ENCODE measurements at places on chromosomes 6 and 20.

GRCh38 chr6:55019591-55019990 lies 154.7 kb upstream of the HCRTR2 start:
- DNase-seq, result no peak

DNA sequence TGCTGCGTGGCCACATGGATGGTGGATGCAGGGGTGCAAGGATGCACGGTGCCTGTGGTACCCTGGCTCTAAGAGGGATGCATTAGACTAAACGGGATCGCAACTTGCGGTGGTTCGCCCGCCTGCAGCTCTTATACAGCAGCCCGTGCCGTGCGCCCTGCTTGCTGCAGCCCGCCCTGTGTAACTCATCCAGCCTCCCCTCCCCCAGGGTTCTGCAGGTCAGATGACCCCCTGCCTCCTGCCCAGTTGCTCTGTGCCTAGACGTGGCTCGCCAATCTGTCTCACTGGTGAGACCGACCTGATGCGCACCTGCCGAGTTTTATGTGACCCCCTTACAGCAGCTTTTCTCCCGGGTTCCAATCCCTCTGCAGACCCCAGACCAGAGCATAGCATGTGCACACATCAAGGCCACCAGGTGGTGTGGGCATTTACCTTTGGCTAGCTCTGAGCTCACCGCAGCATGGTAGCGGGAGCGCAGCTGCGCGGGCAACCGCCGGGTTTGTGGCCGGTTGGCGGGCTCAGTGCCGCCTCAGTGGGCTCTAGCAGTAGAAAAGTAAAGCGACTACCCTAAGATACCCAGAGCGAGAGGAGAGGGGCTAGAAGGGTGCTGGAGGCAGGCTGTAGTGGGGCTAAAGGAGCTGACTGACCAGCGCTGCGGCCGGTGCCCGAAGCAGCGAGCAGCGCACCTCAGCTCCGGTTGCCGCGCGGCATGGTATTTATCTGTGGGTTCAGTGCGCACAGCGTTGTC lies 693 bp upstream of the GNAS-AS1 start:
- no peak for DNase-seq

DNA sequence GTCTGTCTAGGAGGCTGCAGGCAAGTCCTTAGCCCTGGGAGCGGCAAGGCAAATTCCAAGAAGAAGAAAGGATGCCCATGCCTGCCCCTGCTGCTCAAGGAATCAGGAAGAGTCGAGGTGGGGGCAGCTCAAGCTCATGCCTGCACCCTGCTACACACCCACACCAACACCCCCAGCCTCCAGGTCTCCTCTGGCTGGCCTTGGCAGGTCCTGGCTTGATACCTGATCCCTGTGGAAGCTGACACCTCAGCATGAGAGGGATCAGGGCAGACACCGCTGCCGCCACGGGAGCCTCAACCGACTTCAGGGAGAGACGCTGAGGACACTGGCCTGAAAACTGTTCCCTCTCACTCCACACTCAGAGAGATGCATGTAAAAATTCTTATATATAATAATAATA lies 35.5 kb upstream of the MAFB start:
- no peak for DNase-seq

DNA sequence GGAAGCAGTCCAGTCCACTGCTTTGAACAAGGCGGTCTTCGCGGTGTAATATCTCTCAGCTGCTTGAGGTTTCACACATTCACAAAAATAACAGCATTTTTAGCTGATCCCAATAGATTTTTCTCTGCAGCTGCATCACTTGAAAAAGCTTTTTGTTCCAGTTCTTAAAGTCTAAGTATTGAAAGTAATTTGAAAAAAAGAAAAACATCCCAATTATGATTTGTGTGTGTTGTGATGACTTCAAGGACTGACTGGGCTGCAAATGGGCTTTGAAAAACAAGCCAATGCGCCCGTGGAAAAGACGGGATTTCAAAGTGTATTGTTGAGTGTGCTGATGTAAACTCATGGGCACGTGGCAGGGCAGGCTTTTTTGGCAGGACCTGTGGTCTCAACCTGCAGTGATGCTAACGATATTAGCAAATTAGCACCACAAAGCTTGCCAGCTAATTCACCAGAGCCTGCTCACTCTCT lies 151.1 kb downstream of the TMEM242 start:
- DNase-seq, result no peak

- no peak for DNase-seq
Observed at GRCh38 chr6:63236398-63236817, 25.1 kb downstream of the FKBP1C start.
